M059J (cell line): ENCODE measurements at places on chromosomes 16 and 17. TPM values are rescaled to one million over a fixed set of nuclear protein-coding genes. Genes with fewer than 3 reads are reported as not detected.

DNA sequence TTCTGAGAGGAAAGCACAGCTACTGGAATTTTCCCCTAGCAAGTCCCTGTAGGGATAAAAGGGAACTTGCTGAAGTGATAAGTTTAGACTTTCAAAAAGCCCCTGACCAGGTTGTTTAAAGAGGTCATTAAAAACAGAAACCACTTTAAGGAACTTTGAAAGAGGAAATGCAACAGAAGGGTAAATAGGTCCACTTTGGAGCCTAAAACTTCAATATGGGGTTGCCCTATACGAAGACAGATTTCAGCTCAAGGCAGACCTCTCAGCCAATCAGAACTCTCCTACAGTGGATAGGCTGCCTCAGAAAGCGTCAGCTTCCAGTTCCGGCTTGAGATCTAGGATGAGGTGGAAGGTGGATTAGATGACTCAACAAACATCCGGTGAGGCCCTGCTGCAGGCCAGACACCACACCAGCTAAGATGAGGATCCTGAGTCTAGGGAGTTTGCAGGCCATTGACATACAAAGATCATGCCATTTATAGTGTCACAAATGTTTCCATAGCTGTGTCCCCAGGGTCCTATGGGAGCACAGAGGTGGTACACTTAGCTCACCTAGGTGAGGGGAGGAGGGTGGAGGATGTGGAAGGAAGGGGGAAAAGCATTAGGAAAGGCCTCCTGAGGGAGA is 7.9 kb upstream of the MFSD6L start:
- peak; percentile 50 for DNase-seq

DNA sequence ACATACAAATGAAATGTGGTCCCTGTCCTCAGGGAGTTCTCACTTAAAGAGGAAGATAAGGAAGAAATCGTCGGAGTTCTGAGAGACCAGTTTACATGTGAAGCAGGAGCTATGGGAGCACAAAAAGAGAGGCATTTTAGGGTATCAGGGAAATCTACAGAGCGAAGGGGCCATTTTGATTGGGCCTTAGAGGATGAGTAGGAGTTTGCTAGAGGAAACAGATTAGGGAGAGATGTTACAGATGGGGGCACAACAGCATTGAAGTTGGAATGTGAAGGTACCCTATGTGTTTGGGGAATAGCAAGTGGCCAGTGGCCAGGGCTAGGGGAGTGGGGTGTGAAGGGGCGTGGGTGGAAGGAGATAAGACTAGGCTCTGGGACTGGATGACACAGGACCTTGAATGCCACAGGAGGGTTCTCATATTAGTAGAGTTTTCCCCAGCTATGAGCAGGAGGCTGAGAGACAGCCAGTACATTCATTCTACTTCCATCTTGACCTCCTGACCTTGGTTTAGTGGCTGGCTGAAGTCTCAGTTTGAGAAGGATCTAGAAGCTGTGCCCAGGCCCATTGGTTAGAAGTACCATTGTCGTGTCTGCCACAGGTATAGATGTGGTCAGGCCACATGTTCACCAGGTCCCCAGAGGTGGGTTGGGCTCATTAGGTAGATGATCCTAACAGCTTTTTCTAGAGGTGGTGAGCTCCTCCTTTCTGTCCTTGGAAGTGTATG is 34.8 kb downstream of the CPNE2 start:
- DNase-seq, result no peak

Gene IRF8
- total RNA-seq, result 0.42 and 0.54 TPM in 2 replicates

- no peak for DNase-seq
Observed at GRCh38 chr16:55736671-55737070, 80.9 kb downstream of the SLC6A2 start.

GRCh38 chr17:51707216-51707615 is 446.9 kb downstream of the UTP18 start:
- DNase-seq, result no peak

- no peak for DNase-seq
Observed at GRCh38 chr16:2777903-2778629, 986 bp upstream of the ELOB start.

- peak; percentile 57 for DNase-seq
Observed at GRCh38 chr17:32497431-32498205, 10.8 kb downstream of the CDK5R1 start.

Gene PRAC2
- not detected in 2 replicates for total RNA-seq

GRCh38 chr17:79715098-79715942 is 15.4 kb upstream of the ENPP7 start:
- no peak for DNase-seq

- peak; percentile 74 for DNase-seq
Observed at GRCh38 chr16:65388592-65388991, 266.7 kb upstream of the CDH11 start.

DNA sequence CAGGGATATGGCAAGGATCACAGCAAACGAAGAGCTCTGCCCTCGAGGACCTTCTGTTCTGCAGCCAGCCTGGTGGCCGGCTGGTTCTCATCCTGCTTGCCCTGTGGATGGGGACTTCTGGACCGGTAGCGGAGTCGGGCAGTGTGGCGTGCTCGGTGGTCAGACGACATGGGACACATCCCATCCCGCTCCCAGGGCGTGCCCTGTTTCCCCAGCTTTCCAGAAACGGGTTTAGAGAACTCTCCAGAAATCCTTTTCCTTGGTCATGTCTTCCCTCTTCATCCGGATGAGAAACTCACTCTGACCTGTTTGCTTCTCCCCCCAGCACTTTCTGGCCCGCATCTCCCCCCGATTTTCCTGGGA is 115.8 kb downstream of the OR1D5 start:
- DNase-seq, result no peak

Gene SLC6A4
- under 0.01 and 0.12 TPM in 2 replicates for total RNA-seq

Gene VMO1
- total RNA-seq, result 0.34 TPM in 1 of 2 replicates, not detected in the other

Gene NKD1
- total RNA-seq, result 0.37 and 1.0 TPM in 2 replicates

- DNase-seq, result no peak
Observed at GRCh38 chr17:41769985-41770384, 16.5 kb downstream of the JUP start.

DNA sequence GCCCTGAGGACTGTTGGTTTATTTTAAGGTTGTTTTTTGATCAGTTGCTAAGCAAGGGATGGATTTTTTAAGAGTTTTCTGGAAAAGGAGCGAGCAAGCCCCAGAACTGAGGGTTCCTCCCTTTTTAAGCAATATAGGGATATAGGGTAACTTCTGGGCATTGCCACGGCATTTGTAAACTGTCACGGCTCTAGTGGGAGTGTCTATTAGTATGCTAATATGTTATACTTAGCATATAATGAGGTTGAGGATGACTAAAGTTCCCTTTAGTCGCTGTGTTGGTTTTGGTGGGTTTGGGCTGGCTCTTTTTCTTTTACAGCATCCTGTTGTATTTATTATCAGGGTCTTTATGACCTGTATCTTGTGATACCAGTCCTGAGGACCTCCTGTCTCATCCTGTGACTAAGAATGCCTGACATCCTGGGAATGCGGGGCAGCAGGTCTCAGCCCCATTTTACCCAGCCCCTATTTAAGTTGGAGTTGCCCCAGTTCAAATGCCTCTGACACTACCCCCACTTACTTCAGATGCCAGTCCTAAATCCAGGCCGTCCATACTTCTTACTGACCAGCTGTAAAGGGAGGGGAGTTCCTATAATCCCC is 59.4 kb downstream of the MFSD11 start:
- DNase-seq, result no peak

Gene CHAD
- not detected in 2 replicates for total RNA-seq

Gene SLC9A5
- 0.62 and 1.3 TPM in 2 replicates for total RNA-seq

DNA sequence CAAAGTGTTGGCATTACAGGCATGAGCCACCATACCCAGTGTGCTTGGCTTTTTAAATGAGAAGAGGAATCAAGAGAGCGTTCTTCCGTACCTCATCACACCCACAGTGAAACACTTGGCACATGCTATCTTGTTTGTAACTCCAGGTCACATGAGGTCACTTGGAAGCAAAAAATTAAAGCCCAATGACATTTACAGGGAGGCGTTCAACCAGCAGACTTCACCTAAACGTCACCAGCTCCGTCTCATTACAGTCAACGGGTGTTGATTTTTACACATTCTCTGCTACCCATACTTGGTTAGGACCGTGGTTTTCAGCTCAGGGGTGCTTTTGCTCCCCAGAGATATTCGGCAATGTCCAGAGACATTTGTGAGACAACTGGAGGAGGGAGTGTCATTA is 127.0 kb downstream of the XYLT1 start:
- no peak for DNase-seq

DNA sequence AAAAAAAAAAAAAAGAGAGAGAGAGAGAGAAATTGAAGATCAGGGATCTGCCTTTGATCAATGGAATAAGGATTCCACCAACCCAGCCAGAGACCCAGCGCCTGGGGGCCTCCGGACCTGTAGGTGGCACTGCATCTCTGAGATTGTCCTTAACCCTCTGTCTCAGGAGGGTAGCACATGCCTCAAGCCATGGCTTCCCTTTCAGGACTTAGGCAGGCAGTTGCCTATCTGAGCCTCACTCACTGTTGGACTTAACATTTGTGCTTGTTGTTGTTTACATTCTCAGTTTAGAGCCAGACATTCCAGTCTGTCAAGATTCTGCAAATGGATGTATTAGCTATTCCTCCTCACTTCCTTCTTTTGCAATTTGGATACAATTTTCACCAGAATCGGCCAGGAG is 5.1 kb upstream of the SCNN1B start:
- no peak for DNase-seq

GRCh38 chr17:43398724-43399595 is at the start of gene ARL4D:
TSS of gene ARL4D (plus strand) at chr17:43398993. CDS start at chr17:43399733, 740 bp downstream.
- peak; percentile 70 for DNase-seq

GRCh38 chr16:65002265-65002664 is 119.6 kb downstream of the CDH11 start:
- peak; percentile 49 for DNase-seq

DNA sequence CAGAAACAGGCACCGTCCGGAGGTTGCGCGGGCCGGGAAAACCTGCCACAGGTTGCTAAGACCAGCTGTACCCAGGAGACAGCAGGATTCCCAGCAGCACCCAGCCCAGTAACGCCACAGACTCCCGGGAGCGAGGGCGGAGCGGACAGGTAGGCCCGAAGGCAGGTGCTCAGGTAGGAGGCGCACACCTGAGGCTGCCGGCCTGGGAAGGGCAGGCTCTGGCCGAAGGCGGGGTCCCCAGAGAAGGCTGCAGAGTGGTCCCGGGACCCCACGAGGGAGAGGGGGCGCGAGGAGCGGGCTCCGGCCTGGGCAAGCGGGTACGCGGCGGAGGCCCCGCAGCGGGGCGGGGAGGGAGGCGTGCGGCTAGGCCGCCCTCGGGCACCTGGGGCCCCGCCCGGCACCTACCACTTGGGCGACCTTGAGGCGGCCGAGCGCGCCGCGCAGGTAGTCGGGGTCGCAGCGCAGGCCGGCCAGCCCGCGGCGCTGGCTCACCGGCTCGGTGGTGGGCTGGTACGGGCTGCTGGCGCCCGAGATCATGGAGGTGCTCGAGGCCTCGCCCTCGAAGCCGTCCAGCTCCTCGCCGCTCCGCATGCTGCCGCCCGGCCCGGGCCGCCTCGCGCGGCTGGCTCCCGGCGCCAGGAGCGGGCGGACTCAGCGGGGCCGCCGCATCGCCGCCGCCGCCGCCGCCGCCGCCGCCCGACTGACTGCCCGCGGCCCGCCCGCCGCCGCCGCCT is 441 bp downstream of the CMTM4 start:
- DNase-seq, result peak; percentile 34

Gene CRYBA1
- total RNA-seq, result not detected in 2 replicates

- no peak for DNase-seq
Observed at GRCh38 chr17:40293363-40293762, 5.7 kb downstream of the CDC6 start.

GRCh38 chr16:23571895-23572294 is 14.4 kb downstream of the UBFD1 start:
- no peak for DNase-seq

- DNase-seq, result no peak
Observed at GRCh38 chr17:31680126-31680525, 178.9 kb downstream of the COPRS start.

GRCh38 chr17:42111871-42112551 is 503 bp downstream of the DHX58 start:
- peak; percentile 55 for DNase-seq

DNA sequence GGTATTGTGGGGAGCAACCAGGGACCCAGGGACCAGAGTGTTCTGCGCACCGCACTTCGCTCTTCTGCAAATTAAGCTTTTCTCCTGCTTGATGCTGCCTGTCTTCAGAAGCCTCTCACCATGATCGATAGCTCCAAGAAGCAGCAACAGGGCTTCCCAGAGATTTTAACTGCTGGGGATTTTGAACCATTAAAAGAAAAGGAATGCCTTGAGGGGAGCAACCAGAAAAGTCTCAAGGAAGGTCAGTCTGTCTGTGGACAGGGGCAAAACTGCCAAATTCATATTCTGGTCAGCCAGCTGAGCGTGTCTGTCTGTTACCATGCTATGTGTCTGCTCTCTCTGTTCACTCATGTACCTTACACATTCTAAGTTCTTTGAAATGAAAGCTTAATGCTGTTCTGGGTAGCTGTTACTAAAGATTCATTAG is 115.7 kb downstream of the MRTFB start:
- no peak for DNase-seq

DNA sequence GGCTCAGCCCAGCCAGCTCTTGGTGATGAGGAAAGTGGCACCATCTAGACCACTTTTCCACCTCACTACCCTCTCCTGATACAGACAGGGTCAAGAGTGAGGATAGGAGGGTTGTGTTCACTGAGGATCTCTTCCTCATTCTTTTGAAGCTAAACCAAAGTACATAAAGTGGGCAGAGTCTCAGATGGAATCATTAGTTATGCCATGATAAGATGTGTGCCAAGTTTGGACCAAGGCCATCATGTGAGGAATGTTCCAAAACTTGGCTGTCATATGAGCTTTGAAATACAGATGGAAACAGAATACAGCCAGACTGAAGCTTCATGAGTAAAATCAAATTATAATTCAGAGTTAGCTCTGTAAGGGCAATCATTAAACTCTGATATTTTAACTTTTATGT is 37.2 kb downstream of the ACSM1 start:
- no peak for DNase-seq

DNA sequence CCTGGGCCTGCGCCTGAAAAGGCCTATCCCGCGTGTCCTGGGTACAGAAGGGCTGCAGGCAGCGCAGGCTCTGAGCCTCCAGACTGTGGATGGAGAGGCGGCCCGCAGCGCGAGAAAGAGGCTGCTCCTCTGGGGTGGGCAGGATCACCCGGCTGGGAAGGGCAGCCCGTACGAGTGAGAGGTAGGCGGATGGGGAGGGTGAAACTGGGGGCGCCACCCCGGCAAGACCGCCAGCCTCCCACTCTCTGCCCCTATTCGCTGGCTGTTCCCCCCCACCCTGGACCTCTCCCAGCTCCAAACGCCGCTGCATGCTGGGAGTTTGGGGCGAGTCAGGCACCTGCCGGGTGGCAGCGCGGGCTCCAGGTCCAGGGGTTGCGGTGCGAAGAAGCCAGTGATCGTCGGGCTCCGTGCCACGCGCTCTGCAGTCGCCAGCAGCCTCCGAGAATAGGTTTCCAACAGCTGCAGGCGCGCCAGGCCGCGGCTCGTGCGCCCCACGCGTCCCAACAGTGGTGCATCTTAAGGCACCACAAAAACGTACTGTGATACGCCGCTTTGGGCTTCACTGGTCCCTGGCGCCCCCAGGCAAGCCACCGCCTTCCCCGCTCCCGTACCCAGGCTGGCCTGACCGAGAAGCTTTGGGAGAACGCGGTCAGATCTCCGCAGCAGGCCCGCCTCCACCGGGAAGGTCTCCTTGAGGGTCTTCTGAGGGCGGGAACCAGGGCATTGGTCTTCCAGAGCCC is 1.1 kb downstream of the NOXO1 start:
- DNase-seq, result no peak
